Esophagus muscularis mucosa (tissue), 4 donors: ENCODE measurements at places on chromosomes 6 and 20. TPM values are rescaled to one million over a fixed set of nuclear protein-coding genes. Genes with fewer than 3 reads are reported as not detected.

Gene GPLD1
- 3.8 TPM for total RNA-seq

Gene NEDD9
- total RNA-seq, result 22.9 TPM

Gene SULF2
- total RNA-seq, result 138 TPM

Gene NELFE
- 81.5 TPM for total RNA-seq

Gene VSX1
- 0.83 TPM for total RNA-seq

Gene MAP3K4
- 22.8 TPM for total RNA-seq

Gene ESF1
- 16.2 TPM for total RNA-seq

Gene FRK
- total RNA-seq, result 0.17 TPM

Gene UBD
- not detected for total RNA-seq

DNA sequence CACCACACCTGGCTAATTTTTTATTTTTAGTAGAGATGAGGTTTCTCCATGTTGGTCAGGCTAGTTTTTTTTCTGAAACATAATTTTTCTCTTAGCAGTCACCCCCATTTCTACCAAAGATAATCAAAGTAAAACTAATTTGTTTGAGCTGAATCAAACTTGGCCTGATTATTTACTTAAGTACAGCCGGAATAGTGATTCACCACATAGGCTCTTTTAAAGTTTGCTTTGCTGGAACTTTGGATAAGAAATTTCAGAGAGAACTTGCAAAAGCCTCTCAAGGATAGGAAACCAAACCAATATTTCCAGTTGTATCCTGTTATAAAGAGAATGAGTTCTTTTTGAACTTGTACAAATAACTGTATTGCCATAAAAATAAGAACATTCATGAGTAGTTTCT lies 105.0 kb upstream of the SYNCRIP start:
- DNase-seq, result no peak

GRCh38 chr20:9329355-9330101 lies 184.9 kb upstream of the LAMP5 start:
- DNase-seq, result no peak

DNA sequence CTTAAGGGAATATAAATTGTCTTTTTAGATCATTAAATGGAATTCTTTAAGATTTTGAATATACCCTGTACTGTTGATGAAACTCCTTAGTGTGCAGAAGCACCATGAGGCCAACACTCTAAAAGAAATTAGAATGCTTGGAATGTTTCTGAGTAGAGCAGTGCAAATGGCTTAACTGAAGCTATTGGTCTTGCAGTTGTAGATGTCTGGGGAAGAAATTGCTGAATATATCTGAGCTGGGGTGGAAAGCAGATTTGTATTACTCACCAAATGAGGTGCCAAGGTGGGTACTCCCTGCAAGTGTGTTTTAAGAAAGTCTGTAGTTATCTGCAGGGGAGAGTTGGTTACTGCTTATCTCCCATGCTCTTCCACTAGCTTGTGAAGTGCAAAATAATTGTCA lies 119.0 kb downstream of the ADGRG6 start:
- no peak for DNase-seq

GRCh38 chr6:82240186-82240585 lies 7.4 kb downstream of the IBTK start:
- no peak for DNase-seq

- no peak for DNase-seq
These were observed 270.9 kb upstream of the JARID2 start for GRCh38 chr6:14974792-14975470.

- DNase-seq, result no peak
These were observed 38.8 kb downstream of the PLN start for GRCh38 chr6:118586746-118587485.

GRCh38 chr20:3218307-3218988 lies 9.2 kb downstream of the ITPA start:
- no peak for DNase-seq

GRCh38 chr20:24406750-24407149 lies 62.7 kb upstream of the SYNDIG1 start:
- peak; percentile 62 for DNase-seq

DNA sequence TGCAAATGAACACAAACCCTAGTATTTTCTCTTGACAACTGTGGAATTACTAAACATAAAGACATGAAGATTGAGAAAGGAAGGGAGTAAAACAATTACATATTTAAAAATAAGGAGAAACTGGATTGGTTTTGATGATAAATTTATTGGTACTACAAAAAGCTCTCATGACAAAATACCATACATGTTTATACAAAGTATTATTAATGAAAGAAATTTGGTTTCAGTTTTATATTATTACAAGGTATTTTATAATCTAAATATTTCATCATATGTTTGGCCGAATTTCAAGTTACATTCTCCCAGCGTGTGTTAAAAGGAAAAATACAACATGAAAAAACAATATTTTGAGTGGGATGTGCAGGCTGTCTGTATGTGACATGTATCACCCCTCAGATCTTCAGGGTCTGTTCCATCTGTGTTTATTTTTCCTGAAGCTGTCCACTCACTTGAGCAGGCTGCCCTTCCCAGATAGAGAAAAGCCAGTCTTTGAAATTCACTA lies 568.4 kb downstream of the NKAIN2 start:
- DNase-seq, result no peak

DNA sequence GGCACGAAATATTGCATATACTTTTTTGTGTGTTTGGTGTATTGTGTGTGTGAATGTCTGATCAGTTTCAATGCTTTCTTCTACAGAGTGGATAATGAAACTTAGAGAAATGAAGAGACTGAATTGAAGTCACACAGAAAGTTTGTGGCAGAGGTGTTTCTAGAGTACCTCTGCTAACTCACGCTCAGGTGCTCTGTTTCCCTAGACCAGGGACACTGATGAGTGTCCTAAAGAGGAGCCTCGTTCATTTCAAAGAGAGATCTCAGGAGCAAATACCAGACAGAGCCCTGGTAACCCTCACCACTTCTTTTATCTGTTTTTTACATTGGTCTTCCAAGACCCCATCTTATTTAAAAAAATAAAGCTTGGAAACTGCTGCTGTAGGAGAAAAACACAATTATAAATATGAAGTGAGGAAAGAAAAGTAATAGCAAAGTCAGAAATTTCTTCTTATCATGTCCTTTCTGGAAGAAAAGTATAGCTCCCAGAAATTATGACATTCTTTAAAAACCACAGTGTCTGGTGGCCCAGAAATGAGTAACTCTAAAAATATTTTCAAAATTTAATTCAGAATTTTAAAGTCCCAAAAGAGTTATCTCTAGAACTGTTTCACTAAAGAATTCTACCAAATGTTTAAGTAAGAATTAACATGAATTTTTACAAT lies 720.6 kb downstream of the RFPL4B start:
- DNase-seq, result no peak

GRCh38 chr6:31945507-31946369 lies at the start of gene CFB:
Gene CFB, plus strand, starts transcription at chr6:31946095. Its CDS starts 127 bp downstream, at chr6:31946222.
- DNase-seq, result peak; percentile 94

- no peak for DNase-seq
These were observed 1341.0 kb upstream of the EYS start for GRCh38 chr6:67047996-67048395.

DNA sequence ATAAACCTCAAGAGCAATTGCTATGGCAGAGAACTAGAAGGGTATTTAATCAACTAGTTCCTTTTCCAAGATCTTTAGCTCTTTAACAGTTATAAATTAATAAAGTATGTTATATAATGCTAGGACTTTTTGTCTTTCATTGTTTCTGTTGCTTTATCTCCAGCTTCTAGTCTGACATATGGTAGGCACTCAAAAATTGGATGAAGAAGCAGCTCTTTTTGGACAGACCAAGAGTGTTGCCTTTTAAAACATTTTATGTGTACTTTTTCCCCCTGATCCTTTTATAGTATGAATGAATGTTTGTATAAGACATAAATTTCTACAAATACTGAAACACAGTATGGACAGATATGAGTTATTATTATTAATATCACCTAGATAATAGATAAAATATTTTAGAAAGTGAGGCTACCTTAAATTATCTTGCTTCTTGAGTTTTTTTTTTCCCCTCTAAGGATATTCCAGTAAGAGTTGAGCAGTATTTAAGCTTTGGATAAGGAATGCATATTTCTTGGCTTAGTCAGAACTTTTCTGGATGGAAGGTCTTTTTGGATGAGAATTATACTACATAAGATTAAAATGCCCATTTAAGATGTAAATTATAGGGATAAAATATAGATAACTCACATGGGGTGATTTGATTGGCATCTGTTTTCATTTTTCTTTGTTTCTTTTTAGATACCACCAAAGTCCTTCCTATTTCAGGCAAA lies 16.6 kb downstream of the LAMA2 start:
- no peak for DNase-seq

DNA sequence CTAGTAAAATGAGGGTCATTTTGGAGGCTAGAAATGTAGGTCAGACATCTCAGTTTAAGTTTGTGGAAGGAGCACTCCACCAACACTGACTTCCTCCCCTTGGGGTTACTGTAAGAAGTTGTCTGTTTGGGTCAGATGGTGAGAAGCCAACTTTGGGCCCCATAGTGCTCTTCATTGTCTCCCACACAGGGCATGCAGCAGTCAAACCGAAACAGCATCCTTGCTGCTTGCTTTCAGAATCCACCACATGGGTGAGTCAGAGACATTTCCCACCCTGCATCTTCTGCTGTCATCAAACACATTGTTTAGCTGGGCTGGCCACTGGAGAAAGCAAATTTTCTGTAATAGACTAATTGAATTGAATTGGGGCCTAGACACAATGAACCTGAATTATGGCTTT lies 16.8 kb downstream of the IL17F start:
- no peak for DNase-seq

DNA sequence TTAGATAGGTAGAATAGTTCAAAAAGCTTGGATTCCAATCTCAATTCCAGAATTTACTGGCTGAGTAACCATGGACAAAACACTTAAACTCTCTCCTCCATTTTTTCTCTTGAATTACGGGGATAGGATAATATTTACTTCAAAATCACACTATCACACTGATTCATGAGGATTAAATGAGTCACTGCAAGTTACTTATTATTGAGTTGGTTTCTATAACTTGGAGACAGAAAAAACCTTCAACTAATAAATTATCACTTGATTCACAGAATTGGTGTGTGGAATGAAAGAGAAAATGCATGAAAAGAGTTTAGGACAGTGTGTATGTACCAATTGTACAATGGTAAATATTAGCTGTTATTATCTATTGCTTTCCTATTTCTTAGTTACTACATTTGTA lies 585.2 kb downstream of the PHF3 start:
- no peak for DNase-seq

- DNase-seq, result no peak
These were observed 16.3 kb upstream of the OR2B6 start for GRCh38 chr6:27940766-27941165.

- no peak for DNase-seq
These were observed 40.0 kb upstream of the APCDD1L start for GRCh38 chr20:58555078-58555765.

- DNase-seq, result no peak
These were observed 7.6 kb upstream of the SYNDIG1 start for GRCh38 chr20:24461848-24462247.

- no peak for DNase-seq
These were observed 80.4 kb upstream of the RIPOR2 start for GRCh38 chr6:25016014-25016720.
